Activated CD4-positive, CD25-positive, alpha-beta regulatory T cell treated with anti-CD3 and anti-CD28 coated beads, Interleukin-2, amount 50 U/mL, for 24 hours (primary cell): ENCODE measurements at places on chromosomes 12 and 14.

GRCh38 chr12:66829660-66830325 lies 150.9 kb upstream of the GRIP1 start:
- peak; percentile 56 for ATAC-seq

- no peak for ATAC-seq
Observed at GRCh38 chr14:96054661-96055060, 15.5 kb downstream of the C14orf132 start.

DNA sequence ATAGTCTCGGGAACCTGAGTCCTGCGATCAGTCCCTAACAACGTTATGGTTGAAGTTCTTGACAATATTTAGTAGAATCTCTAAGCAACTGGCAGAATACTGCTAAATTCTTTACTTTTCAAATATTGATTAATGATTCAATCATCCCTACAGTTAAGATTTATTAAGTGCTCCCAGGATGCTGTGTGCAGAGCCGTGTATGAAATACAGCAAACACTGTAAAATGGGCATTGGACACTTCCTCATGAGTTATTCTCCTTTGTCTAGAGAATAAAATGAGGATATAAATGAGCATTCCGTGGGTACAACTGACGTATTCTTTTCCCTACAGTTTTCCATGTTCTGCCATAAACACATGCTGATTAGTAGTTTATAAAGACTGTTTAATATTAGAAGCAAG lies 372.4 kb downstream of the TMTC2 start:
- ATAC-seq, result no peak

DNA sequence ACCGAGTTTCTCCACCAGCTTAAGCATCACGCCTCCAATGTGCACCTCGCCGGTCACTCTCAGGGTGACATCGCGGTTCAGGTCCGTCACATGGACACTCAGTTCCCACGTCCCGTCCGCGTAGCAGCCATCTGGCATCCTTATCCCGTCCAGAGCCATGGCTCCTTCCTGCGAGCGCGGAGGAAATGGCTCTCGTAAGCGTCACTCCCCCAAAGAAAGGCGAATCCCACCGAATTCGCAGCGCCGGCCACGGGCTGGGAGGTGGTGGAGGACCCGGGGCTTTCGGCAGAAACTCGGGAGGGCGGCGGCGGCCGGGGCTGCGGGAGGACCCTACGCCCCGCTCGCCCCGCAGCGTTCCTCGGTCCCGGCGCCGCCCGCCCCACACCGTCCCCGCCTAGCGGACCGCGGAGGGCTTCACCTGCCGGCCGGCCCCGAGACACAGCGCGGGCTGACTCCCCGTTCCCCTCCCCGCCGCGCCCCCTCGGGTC lies 396 bp downstream of the FERMT2 start:
- ATAC-seq, result peak; percentile 65
